ENCODE measurements at places on chromosomes 2 and 18. TPM values are rescaled to one million over a fixed set of nuclear protein-coding genes. Genes with fewer than 3 reads are reported as not detected.

The INO80B gene
- 44.1 TPM for total RNA-seq

The NYAP2 gene
- total RNA-seq = not detected

The HNRNPLL gene
- total RNA-seq = 63.7 TPM

The CCDC85A gene
- not detected for total RNA-seq

The GKN1 gene
- total RNA-seq = not detected
